T-helper 22 cell (primary cell): ENCODE measurements at places on chromosomes 7 and 10.

DNA sequence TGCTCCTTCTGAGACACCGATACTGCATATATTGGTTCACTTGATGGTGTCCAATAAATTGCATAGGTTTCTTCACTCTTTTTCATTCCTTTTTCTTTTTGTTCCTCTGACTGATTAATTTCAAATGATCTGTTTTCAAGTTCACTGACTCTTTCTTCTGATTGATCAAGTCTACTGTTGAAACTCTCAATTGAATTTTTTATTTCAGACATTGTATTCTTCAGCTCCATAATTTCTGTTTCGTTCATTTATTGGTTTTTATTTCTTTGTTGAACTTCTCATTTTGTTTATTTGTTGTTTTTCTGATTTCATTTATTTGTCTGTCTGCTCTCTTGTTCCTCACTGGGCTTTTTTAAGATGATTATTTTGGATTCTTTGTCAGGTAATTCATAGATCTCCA lies 13.6 kb downstream of the CASP7 start:
- DNase-seq = no peak

DNA sequence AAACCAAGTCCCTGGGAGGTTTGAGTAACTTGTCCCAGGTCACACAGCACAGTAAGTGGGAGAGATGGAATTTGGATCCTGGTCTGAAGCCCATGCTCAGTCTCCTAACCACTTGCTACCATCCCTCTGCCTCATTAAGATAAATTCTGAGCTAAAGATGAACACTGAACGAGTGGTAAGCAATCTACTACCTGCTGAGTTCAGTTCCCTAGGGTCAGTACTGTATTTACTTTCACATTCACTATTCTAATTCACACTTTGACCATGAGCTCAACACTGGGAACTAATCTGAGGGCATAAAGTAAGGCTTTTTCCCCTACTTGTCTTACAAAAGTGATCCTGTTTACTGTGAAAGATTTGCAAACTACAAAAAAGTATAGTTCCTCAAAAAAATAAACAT lies 2.4 kb downstream of the UROS start:
- no peak for DNase-seq

- DNase-seq = no peak
These were observed 14.2 kb upstream of the PRKAR1B start for GRCh38 chr7:741191-741671.

- no peak for DNase-seq
These were observed 780 bp downstream of the PLEKHA8 start for GRCh38 chr7:30028749-30029635.

- no peak for DNase-seq
These were observed 165.0 kb downstream of the POU6F2 start for GRCh38 chr7:39142750-39143149.

- no peak for DNase-seq
These were observed 17.3 kb upstream of the EVX1 start for GRCh38 chr7:27224983-27225934.

DNA sequence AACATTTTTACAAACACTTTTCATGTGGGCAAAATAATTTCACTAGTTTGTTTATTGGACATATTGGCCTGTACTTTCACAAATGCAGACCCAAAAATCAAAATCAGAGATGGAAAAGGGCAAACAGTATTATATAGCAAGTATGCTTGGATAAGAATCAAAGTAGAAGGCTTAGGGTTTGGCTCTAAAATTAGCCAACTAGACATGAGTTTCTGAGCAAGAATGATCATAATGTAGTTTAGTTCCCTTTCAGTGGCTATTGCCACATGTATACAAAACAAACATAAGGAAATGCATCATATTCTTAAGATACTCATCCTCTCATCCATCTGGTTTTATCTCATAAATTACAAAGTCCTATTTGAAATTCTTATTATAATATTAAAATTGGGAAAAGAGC lies 132.5 kb downstream of the IMMP2L start:
- DNase-seq = no peak

GRCh38 chr10:102769375-102770107 lies 25.8 kb downstream of the WBP1L start:
- DNase-seq = no peak

- no peak for DNase-seq
These were observed 11.8 kb downstream of the TOMM7 start for GRCh38 chr7:22810843-22811242.

DNA sequence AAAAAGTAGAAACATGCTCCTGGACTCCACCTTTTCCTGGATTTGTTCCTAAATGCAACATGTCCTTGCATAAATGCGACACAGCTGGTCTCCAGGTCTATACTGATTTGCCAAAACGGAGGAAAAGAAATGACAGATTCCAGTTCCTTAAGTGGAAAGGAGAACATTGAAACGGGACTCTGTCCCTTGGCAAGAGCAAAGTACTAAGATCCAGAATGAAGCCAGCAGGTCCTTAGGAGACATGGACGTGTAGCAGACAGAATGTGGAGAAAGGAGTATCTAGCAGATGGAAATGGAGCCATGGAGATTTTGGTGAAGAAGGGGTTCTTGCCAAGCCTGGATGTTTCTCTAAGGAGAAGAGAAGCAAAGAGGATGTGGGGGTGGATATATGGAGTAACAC lies 16.2 kb downstream of the PIP start:
- DNase-seq = no peak

- no peak for DNase-seq
These were observed 3.0 kb upstream of the CALHM3 start for GRCh38 chr10:103481974-103482531.

DNA sequence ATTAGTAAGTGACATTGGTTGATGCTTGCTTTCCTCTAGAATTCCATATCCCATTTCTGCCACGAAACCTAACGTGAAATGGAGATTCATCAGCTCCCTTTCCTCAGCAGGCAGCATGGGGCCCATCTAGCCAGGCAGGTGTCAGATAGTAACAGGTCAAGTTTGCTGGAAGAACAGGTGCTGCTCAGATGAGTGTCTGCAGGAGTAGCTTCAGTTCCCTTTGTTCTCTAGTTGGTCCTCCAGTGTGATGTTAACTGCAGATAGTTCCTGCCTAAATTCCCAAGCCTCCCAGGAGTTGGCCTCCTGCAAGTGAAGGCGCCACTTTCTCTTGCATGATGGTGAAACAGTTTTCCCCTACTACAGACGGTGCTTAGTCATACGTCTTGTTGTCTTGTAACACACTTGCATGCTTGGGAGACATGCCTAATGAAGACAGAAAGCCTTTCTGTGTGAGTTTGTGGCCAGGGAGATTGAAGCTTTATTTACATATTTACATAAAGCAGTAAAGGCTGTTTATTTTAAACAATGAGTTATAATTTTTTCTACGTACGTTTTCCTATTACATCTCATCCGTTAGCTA lies 175.4 kb downstream of the CHN2 start:
- no peak for DNase-seq

DNA sequence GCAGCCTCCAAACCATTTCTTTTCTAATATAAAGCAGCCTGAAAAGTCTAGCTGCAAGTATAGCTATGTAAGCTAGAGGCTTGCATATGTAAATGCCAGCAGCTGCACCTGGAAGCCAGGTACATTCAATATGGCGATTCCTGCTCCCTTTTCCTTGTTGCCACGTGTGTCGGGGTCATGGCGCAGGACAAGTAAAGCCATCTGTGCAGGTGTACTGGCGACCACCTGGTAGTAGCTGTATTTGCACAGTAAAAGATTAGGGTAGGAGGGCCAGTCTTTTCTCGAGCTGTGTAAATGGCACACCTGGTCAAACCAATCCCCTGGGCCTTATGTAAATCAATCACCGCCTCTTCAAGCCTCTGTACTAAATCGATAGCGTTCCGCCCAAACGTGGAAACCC lies 484.5 kb downstream of the MAGI2 start:
- no peak for DNase-seq

GRCh38 chr10:127013691-127014473 lies 108.7 kb downstream of the DOCK1 start:
- no peak for DNase-seq

- DNase-seq = no peak
These were observed 614.2 kb upstream of the ADARB2 start for GRCh38 chr10:2351566-2351965.

- no peak for DNase-seq
These were observed 369.5 kb downstream of the ABCA13 start for GRCh38 chr7:48540746-48541145.

DNA sequence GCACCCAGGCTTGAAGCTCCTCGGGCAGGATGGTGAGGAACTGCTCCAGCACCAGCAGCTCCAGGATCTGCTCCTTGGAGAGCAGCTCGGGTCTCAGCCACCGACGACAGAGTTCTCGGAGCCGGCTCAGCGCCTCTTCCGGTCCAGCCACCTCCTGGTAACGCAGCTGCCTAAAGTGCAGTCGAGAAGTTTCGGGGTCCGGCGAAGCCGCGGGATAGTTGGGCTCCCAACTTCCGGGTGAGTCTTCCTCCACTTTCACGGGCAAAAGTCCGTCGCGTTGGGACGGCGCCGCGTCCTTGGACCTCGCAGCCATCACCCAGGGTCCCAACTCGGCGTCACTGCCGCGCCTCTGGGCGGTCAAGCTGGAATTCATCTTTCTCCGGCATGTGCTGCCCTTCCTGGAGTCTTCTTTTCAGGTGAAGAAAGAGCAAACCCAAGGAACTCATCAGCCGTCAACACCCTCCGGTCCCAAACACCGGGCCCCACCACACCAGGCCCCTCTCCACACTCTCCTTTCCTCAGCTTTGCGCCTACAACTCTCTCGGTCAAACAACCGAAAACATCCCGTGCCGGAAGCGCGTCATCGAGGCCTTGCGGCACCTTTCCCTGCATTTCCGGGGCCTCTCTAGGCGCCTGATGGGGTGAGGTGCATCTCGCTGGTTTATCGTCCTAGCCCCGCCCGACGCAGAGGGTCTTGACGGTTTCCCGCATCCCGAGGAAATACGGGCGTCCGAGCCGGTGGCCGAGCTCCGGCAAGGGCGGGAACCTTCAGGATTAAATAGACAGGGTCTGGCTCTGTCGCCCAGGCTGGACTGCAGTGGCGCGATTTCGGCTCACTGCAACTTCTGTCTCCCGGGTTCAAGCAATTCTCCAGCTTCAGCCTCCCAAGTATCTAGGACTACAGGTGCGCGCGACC lies at the start of gene ZNF394:
Gene ZNF394 (minus strand): TSS at position 561 of the 916 bp plus-strand sequence. CDS start 188 bp downstream, at position 373.
- DNase-seq = peak; percentile 83

GRCh38 chr10:78272329-78272728 lies 238.7 kb downstream of the RPS24 start:
- no peak for DNase-seq

- DNase-seq = no peak
These were observed 35.6 kb downstream of the VPS41 start for GRCh38 chr7:38873433-38873832.

DNA sequence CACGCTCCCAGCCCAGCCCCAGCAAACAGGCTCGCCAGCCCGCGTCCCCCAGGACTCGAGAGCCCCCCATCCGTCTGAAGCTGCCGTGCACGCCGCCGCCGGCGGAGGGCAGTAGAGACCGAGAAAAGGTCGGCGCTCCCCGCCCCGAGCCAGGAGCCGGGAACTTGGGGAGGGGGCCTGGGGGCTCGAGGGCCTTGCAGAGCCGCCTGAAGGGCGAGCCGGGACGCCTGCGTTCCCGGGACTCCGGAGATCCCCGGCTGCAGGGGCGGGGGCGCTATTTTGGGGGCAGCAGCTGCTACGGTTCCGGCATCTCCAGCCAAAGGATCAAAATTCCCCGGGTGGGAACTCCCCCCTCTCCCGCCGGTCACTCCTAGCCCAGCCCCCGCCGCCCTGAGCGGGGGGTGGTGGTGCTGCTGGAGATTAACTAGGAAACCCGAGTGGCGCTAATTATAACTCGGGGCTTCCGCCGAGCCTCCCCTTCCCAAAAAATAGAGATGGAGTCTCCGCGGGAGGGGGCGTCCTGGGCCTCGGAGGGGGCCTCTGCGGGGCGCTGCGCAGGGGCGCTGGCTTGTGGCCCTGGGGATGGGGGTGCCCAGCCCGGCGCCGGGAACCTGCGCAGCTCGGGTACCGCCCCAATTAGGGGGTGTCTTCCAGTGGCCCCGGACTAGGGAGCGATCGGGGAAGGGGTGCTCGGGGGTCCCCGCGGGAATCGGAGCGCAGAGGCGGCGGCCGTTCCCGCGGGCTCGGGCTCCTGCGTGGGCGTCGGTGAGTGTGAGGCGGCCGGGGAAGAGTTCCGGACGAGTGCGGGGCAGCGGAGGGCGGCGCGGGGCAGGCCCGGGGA lies 608 bp downstream of the ACHE start:
- DNase-seq = peak; percentile 17

GRCh38 chr7:76998285-76998589 lies 33.9 kb downstream of the SPDYE17 start:
- no peak for DNase-seq

GRCh38 chr10:131676800-131677421 lies 223.9 kb upstream of the PPP2R2D start:
- no peak for DNase-seq

- DNase-seq = no peak
These were observed 144.8 kb downstream of the CALN1 start for GRCh38 chr7:72267291-72267800.

DNA sequence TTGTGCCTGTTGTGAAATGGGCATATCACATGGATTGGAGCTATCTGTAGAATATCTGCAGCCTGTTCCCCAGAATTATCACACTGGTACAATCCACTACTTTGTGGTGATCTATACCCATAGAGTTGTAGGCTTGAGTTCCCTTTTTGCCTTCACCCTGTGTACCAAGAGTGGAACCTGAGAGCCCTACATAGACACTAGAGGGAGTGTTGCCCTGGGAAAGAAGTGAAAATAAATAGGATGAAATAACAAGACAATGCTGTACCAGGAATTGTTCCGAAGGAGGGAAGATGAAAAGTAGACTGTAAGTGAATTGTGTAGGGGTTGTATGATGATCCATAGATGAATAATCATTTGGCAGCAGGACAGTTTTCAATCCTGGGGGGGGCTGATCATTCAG lies 9.0 kb downstream of the SORCS3 start:
- no peak for DNase-seq

GRCh38 chr7:52289247-52289646 lies 746.2 kb upstream of the POM121L12 start:
- no peak for DNase-seq

- no peak for DNase-seq
These were observed 726.1 kb downstream of the TNS3 start for GRCh38 chr7:46855851-46856250.

DNA sequence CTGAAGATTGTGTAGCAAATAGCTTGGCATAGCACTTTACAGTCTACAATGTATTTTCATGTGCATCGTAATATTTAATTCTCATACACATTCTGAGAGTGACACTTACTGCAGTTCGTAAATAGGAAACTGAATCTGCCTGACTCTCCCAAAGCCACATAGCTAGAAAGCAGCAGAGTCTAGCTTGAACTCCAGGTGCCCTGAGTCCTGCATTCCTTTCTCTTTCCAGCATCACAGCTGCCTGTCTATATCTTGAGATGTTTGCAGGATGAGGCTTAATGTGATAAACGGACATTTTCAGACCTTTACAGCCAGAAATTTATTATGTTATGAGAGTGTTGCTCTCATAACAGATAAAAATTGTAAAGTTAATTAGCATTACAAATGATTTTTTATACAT lies 132.9 kb upstream of the PLXDC2 start:
- no peak for DNase-seq

- DNase-seq = no peak
These were observed 49.7 kb downstream of the TMEM178B start for GRCh38 chr7:141123522-141123921.

DNA sequence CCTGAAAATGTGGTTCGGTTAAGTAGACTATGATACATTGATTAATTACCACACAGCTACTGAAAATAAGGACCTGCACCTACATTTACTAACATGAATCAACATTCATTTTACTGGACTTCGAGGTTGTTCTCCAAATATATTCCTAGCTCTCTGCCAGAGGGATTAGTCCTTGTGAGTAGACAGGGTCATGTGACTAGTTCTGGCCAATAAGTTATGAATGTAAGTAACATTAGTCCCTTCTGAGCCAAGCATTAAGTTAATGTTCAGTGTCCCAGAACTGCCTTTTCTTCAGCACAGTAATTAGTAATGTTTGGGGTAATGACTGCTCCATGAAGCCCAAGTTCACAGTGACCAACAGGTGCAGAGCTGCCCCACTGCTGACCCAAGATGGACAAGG lies 9.2 kb downstream of the ITIH5 start:
- DNase-seq = no peak
